ENCODE measurements at places on chromosomes 1 and 21.

DNA sequence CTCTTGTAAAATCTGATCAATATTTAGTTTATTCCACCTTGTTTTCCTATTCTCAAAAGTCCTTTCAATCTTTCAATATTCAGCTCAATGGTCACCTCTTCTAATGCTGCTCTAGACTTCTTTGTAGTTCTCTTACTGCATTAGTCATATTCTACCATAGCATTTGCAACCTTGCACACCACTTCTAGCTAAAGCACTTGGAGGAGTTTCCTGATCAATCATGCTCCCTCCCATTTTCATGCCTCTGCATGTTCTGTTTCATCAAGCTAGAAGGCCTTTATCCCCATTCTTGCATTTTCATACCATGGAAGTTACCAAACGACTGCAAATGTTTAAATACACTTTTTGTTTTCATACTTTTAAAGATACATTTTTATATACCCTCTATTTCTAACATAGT, 72.1 kb downstream of the SLC5A9 start:
- DNase-seq, result no peak

GRCh38 chr1:204278251-204278650, 64.5 kb upstream of the GOLT1A start:
- DNase-seq, result no peak

GRCh38 chr1:203185061-203185461, 1.4 kb downstream of the CHI3L1 start:
- no peak for DNase-seq

- peak; percentile 16 for DNase-seq
These were observed 51.8 kb upstream of the LYST start for GRCh38 chr1:235918465-235918864.

GRCh38 chr1:225156254-225156653, 226.8 kb downstream of the DNAH14 start:
- DNase-seq, result no peak

DNA sequence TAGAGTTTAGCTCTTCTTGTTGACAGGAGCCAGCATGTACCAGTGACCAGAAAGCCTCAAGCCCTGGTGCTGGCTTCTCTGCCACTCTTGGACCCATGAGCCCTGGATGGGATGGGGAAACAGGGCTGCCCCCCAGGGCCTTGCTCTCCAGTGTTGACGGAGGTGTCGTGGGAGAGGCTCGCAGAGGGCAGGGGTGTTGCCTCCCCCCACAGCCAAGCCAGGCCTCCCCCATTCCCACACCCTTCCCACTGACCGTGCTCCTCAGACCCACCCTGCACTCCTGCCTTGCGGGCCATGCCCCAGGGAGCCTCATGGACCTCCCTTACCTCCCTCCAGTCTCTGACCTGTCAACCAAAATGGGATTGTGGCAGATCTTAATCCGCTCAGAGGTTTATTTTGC, 123.8 kb upstream of the COL6A1 start:
- no peak for DNase-seq

DNA sequence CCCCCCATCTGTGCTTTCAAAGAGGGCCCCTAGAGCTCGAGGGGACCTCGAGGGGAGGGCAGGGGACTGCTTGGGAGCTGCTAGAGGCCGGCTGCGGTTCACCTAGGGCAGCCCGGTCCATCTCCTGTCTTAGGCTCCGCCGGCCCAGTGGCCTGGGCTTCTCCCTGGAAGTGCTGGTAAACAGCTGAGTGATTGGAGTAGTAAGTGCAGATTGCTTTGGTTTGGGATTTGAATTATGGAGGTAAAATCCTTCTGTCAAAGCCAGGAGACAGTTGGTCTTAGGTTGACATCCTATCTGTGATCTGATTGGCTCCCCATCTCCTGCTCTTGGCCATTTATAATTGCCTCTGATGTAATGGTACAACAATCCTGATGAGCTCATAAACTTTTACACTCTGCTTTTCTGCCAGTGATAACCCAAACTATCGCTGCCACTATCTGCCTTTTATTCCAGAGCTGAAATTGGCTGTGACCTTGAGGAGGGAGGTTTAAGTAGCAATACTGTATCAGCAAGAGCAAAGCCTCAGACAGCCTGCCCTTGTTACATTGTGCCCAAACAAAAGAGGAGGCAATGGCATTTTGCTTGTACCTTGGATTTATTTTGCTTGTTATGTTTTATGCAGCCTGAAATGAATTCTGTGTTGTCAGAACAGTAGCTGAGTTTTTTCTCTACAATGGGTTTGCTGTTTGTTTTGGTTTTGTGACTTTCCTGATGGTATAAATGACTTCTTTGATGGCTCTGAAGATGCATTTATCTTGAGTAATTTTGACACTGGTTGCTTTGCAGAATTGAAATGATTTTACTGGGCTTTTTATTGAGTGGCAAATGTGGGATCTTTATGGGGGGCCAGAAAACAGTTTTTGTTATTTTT, 2.4 kb downstream of the ARID1A start:
- DNase-seq, result peak; percentile 96

- peak; percentile 21 for DNase-seq
These were observed 653 bp downstream of the FNDC10 start for GRCh38 chr1:1599030-1599934.

DNA sequence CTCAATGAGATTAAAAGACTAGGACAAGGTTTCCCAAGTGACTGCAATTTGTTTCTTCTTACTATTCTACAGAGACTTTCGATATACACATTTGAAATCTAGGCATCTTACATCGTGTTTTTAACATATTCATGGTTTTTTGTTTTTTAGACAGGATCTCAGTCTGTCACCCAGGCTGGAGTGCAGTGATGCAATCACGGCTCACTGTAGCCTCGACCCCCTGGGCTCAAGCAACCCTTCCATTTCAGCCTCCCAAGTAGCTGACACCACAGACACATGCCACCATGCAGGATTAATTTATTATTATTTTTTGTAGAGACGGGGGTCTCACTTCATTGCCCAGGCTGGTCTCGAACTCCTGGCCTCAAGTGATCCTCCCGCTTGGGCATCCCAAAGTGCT, 1.5 kb downstream of the PDZK1 start:
- no peak for DNase-seq

GRCh38 chr1:160108888-160109662, 6.5 kb upstream of the ATP1A2 start:
- no peak for DNase-seq

Measured in DMS79 treated with DMSO at 0.1 percent for 48 hours (cell line).